NCI-H2171 treated with DMSO at 0.1 percent for 48 hours (cell line): ENCODE measurements at places on chromosomes 3 and 15.

DNA sequence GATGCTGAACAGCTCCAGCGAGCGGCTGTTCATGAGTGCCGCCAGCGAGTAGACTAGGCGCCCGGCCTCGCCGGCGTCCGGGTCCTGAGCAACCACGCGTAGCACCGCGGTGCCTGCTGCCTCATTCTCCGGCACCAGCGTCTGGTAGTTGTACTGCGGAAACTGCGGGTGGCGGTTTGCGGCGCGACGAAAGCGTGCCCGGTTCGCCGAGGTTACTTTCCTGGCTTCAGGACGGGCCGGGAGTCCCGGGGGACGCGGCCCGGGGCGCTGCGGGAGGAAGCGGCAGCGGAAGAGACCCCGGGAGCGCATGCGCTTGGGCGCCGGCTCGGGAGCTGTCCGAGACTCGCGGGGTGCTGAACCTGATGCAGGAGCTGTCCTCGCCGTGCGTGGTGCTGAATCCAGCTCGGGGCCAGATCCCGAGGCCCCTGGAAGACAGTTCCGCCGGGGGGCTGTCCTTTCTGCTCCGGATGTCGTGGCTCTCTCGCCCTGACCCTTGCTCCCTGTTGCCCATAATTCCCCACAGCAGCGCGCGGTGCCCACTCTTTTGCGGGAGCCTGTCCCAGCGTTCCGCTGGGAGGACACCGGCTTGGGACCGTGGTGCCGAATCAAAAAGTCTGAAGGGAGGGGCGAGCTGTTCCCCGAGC lies 1.1 kb downstream of the CELSR3 start:
- no peak for DNase-seq

GRCh38 chr15:32843219-32843815 lies 125.5 kb downstream of the GREM1 start:
- no peak for DNase-seq

GRCh38 chr3:15324379-15324808 lies 8.0 kb downstream of the SH3BP5 start:
- DNase-seq, result no peak

DNA sequence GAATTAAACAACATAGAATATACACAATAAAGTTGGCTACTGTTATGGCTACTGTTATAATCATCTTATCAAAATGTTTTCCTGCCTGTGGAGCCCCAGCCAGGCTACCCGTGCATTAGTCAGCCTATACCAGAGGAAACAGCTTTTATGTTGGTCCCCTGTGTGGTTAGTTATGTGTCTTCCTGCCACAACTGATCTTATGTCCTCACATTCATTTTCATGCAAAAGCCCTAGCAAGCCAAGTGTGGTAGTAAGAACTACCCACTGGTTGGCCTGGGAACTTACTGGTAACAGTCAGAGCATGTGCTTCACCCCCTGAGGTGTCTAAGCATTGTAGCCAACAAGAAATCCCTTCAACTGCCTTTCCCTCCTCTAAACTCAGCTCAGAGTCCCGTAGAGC lies 21.8 kb downstream of the MGLL start:
- DNase-seq, result no peak

GRCh38 chr15:30830961-30831360 lies 72.8 kb upstream of the FAN1 start:
- no peak for DNase-seq

GRCh38 chr3:13950042-13950441 lies 70.2 kb upstream of the WNT7A start:
- DNase-seq, result no peak

- DNase-seq, result no peak
Measured at GRCh38 chr3:54663501-54664011, 264.3 kb downstream of the LRTM1 start.

DNA sequence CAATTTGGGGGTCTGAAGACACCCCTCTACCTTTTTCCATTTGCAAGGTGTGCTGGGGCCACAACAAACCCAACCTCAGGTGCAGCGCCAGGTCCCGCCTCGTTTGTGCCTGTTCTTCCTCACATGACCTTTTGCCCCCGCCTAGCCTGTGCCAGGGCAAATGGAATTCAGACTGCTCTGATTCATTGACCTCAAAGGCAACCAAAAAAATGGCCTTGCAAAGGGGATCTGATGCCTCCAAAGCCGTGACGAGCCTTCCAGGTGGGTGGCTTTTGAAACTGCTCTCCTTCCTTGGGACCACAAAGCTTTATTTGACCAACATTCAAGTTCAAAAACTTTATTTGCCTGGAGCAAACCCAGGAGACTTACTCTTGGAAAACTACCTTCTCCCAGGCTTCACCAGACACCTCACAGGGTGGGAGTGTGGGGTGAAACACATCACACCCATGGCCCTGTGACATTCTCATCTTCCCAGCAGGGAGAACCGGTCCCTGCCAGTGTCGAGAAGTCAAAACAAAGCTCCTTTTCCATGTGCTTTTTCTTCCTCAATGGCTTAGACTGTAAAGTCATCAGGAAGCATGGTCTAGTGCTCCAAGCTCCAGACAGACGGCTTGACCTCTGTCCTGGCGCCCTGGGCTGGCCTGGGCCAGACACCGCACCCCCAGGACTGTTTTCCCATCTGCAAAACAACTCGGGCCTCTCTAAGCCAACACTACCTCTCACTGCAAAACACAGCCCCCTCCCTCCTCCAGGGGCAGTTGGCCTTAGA lies 103.9 kb upstream of the HES1 start:
- DNase-seq, result no peak

GRCh38 chr15:24224161-24224560 lies 451.4 kb upstream of the NPAP1 start:
- no peak for DNase-seq
